Stimulated activated CD8-positive, alpha-beta memory T cell treated with anti-CD3 and anti-CD28 coated beads, Interleukin-7, amount 100 ng/mL, for 4 hours (primary cell): ENCODE measurements at places on chromosomes 13 and 19.

DNA sequence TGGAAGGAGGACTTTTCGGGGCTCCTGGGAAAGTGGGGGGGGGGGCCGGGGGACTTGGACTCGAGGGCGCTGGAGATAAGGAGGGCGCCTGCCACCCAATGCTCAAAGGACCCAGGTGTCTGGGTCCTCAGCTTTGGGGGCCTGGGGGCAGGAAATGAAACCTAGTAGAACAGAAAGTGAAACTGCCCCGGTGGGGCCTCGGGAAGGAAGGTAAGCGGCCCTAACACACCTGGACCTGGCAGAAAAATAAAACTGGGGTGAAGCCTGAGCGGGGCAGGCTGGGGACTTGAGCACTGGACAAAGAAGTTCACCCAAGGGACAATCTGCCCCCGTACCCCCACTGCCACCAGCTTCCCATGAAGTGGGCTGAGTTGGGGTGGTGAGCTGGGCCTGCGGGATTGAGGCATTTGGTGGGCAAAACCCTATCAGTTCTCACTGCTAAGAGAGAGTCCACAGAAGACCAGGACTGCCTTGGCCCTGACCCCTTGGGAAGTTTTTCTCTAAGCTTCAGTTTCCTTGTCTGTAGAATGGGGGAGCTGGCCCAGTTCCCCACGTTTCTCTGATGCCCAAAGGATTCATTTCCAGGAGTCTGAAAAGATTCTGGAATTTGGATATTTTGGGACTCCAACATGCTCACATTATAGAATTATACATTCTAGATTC, 2.3 kb downstream of the PRKD2 start:
- no peak for DNase-seq

DNA sequence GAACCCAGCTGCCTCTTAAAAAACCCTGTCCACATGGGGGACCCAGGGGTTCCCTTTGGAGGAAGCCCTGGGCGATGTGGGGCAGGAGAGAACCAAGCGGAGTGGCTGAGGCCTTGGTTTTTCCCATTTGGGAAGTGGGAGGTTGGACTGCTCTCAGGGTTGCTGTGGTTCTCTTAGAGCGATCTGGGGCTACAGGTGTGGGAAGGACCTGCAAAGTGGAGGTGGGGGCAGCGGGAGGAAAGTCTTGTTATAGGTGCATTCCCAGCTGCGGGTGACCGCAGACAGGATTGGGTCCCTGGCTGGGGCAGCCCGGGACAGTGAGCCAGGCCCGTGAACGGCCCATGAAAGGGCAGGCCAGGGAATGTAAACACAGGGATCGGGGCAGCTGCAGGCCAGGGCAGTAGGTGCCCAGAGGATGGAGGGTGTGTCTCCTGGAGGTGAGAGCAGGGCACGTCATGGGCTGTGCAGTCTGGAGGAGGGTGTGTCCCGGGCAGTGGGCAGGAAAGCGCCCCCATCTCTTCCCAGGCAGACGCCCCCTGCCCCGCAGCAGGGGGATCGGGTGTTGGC, 814 bp downstream of the SLC25A23 start:
- no peak for DNase-seq

GRCh38 chr19:4233282-4233853, 4.0 kb downstream of the EBI3 start:
- peak; percentile 42 for DNase-seq

GRCh38 chr19:7787141-7787540, 24.1 kb downstream of the CLEC4M start:
- DNase-seq: no peak

DNA sequence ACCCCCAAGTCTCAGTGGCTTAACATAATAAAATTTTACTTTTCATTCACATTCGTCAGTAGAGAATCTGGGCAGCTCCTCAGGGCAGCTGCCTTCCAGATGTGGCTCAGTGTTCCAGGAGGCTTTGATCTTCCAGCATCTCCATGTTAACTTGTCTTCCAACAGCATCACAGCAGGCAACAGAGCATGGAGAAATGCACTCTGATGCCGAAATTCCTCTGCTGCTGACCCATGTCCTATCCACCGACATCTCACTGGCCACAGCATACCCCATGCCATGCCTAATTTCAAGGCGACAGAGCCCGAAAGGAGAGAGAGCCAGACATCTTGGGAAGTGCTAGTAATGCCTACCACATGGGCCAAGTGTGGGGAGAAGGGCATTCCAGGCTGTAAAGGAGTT, 64.9 kb upstream of the MEDAG start:
- no peak for DNase-seq

GRCh38 chr13:43994999-43995859, 115.5 kb downstream of the LACC1 start:
- no peak for DNase-seq

GRCh38 chr13:40350283-40350992, 316.0 kb downstream of the FOXO1 start:
- no peak for DNase-seq

- DNase-seq: peak; percentile 75
These were observed 4.8 kb downstream of the IER2 start for GRCh38 chr19:13154911-13155471.

- DNase-seq: no peak
These were observed 661 bp downstream of the PALM3 start for GRCh38 chr19:14061081-14061749.

- DNase-seq: no peak
These were observed 12.9 kb downstream of the FXYD5 start for GRCh38 chr19:35167251-35168119.

GRCh38 chr13:80001510-80001842, 339.4 kb downstream of the SPRY2 start:
- DNase-seq: no peak

DNA sequence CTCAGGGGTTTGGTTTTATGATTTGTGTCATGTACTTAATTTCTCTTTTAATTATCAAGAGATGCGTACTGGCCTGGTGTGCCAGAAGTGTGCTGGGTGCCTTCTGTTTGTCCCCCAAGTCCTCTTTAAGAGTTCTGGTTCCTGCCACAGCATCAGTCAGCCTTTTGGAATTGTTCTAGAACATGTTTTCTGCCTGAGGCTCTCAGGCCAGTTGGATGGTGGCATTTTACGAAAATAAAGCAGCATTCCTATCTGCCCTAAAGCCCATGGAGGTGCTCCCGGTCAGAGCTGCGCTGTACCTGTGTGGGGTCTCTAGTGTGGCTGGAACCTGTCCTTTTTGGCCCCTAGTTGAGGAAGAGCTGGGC, 54.1 kb downstream of the TSSK6 start:
- DNase-seq: no peak

DNA sequence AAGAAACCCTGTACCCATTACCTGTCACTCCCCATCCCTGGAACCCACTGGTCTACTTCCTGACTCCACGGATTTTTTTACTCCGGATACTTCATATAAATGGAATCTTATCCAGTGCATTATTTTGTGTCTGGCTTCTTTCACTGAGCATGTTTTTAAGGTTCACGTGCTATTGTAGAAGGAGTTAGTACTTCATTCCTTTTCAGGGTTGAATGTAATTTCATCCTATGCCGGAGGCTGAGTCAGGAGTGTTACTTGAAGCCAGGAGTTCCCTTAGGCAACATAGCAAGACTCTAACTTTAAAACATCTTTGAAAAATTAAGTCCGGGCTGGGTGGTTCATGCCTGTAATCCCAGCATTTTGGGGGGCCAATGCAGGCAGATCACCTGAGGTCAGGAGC, 17.9 kb upstream of the ELAVL1 start:
- no peak for DNase-seq

DNA sequence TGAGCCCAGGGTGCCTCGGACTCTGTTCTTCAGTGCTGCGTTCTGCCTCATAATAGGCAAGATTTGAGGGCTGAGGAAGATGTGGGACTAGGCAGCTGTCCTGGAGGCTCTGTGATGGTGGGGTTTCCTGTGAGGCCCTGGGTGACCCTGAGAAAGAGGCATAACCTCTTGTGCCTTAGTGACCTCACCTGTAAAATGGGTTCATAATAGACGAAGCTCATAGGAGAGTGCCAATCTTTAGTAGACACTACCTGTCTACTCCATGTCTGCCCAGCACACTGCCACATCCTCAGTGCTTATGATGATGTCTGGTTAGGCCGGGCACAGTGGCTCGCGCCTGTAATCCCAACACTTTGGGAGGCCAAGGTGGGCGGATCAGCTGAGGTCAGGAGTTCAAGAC, 23.4 kb downstream of the RRAS start:
- no peak for DNase-seq

DNA sequence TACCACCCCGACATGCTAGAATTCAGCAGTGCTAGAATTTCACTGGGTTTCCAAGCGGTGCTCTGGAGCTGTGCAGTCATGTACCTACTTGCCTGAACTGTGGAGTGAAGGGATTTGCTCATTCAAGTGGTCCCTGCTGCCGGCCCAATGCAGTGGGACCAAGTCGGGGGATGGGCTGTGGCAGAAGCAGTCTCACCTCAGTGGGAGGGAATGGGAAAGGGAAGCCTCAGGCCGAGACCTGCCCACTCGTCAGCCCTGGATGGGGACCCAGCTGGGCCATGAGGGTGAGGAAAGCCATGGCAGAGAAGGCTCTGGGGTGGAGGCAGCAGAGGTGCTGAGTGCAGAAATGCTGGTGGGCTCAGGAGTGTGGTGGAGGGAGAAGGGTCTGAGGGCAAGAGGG, 14.9 kb downstream of the KLHL26 start:
- no peak for DNase-seq

DNA sequence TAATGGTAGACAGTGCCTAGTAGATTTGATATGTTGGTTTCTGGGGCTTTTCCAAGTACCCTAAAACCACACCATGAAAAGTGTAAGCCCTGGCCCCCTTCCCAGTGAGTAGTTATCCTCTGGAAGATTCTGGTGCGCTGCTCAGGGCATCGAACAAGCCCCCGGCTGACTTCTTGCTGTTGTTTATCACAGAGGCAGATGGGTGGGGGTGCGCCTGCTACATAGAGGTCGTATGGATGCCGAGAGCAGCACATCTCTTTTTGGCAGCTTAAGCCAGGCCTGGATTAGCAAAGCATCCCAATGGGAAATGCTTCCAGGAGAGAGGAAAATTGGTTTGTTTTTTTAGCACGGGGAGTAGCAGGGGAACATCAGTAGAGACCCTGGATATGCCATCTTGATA, 26.3 kb upstream of the SPATA13 start:
- DNase-seq: no peak

DNA sequence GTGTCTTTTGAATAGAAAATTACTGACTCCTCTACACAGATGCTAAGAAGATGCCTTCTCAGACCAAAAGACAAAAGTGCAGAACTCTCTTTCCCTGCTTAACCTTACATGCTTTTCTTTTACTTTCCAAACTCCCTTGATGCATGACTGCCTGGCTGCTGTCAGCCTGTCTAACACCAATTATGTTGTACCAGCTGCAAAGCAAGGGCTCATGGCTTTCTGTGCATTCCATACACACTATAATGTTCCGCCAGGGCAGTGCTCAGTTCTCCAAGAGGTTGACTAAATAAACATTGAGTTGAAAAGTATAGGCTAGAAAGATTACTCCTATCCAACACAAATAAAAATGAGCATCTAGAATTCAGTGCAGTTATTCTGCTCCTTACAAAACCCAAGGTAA, 330.4 kb upstream of the NBEA start:
- no peak for DNase-seq

GRCh38 chr19:45906221-45906620, 3.8 kb upstream of the MYPOP start:
- no peak for DNase-seq

GRCh38 chr13:44184740-44185139, 188.9 kb upstream of the SERP2 start:
- DNase-seq: no peak

GRCh38 chr19:14603990-14604387, 21.1 kb downstream of the CLEC17A start:
- no peak for DNase-seq

GRCh38 chr19:48540110-48540509, 11.9 kb upstream of the SULT2B1 start:
- DNase-seq: no peak

DNA sequence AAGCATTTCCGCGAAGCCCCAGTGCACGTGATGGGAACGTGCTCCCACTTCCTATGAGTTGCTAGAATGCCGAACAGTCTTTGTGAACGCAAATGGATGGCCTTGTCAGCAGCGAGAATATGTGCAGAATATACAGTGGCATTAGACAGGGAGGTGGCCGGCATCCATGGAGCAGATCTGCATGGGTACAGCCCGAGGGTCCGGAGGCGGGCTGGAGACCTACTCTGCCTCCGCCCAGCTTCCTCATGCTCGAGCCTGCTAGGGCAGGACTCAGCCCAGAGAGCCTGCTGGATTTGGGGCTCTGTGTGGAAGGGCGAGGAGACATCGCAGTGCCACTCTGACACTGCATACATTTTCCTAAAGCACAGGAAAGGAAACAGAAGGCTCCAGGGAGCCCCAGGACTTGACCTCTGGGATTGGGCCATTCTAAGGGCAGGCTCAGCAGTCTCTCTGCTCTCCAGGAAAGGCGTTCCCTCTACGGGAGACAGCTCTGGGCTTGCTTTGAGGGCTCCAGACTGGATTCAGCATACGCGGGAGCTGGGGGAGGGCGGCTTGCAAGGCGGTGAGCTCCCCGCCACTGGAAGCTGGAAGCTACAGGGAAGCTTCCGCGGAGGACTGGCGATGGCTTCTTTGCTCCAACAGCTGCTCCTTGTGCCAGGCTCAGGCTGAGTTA, 55.9 kb upstream of the UQCRFS1 start:
- no peak for DNase-seq

DNA sequence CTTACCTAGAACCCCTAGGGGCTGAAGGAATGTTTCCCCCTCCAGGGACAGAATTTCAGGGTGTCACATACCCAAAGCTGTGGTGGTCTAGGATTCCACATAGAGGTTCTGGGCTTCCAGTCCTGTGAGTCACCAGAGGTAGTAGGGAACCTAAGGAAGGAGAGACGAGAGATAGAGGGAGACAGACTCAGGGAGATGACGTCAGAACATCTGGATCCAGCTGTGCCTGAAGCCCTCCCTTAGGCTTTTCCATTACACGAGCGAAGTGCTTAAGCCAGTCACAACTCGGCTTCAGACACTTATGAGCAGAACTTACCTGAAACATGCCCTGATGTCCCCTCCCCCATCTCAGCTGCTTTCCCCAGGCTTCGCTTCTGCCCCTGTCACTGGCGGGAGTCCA, 11.8 kb upstream of the SELENOW start:
- no peak for DNase-seq

GRCh38 chr19:43754503-43755255, at the start of gene SMG9:
Gene SMG9 (minus strand): TSS chr19:43754962. CDS start chr19:43750741, 4,221 bp downstream.
- DNase-seq: peak; percentile 98

- no peak for DNase-seq
These were observed 30.5 kb downstream of the ZNF146 start for GRCh38 chr19:36245210-36246005.

- DNase-seq: no peak
These were observed 3.3 kb upstream of the RDH13 start for GRCh38 chr19:55066107-55066709.

DNA sequence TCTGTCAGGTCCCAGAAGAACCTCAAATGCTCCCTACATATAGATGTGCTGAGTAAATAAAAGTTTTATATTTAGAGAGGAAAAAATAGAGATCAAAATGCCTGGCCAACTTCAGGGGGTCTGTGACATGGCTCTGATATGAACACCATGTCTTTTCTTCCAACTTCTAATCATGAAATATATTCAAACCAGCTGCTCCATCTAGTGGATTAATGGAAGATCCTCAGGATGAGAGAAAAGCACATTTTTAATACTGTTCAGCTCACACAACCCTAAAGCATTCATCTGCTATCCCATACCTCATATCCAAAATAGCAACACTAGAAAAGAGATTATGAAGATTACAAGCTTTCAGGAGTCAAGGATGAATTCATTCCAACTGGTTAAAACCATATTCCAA, 56.0 kb upstream of the DOCK9 start:
- DNase-seq: no peak

- DNase-seq: no peak
These were observed 69.1 kb downstream of the ALOX5AP start for GRCh38 chr13:30804474-30804873.
